ENCODE measurements at places on chromosomes 3 and 15. TPM values are rescaled to one million over a fixed set of nuclear protein-coding genes. Genes with fewer than 3 reads are reported as not detected.

DNA sequence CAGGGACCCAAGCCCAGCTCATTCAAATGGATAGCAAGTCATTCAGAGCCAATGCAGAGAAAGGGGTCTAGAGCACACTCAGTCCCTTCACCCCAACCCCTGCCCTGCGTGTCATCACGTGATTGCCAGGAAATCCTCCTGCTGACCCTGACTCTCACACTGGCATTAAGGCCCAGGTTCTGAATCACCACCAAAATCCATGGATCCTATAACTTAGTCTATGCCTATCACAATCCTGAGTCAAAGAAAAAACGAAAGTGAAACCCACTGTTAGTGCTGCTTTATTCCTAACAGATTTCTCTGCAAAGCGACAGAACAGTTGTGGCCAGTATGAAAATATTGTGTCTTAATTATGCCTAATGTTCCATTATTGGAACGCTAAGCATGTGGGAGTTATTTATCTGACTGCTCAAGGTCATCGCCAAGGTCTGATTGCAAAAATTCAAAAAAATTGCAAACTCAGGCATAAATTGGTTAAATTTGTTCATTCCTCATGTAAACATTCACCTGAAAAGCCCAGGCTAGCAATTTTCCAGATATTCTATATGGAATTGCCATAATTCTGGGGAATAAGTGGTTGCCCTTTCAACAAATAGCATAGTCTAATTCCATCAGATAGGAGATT is 108.7 kb upstream of the EIF1B start:
- no peak for DNase-seq

DNA sequence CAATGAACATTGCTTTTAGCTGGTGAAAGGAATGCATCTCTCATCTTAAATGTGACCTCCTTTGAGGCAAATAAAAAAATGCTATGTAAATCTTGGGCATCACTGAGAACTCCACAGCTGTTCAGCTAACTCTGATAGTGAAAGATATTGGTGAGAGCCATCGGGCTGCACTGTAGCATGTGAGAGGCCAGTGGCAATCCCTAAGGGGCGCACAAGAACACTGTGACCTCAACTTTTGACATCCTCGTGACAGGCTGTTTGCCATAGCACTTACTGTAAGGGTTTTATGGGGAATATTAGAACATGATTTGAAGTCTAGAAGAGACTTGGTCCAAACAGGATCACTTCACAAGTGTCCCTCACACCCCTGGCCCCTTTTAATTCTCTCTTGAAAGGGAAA is 697.9 kb downstream of the MCTP2 start:
- DNase-seq: no peak

DNA sequence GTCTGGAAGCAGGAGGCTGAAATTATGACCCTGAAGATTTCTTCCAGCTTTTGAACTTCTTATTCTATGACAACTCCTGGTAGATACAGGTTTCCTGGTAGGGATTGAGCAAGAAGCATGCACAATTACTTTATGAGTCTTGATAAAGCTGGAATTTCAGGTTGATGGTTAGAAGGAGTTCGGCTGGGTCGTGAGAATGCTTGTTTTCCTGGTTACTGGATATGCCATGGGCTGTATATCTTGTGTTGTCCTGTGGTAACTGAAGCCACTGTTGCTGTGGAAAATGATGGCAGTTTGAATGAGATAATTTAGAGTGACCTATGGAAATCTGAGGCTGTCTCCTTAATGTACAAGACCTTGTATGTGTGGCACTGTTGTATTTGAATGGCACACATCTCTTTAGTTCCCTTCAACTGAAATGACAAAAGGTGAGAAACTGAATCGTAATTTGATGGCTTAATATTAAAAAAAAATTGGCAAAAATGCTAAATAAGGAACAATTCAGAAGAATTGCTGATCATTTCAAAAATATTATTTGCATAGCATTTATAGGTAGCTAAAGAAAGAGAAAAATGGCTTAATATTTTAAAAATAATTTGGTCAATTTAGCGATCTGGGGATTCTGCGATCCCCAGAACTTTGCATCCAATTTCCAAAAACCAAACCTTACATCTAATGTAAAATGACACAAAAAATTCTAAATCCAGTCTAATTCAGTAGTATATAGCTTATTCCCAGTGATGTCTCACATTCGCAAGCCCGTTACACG is 1.1 kb upstream of the UBE2E1 start:
- DNase-seq: no peak

DNA sequence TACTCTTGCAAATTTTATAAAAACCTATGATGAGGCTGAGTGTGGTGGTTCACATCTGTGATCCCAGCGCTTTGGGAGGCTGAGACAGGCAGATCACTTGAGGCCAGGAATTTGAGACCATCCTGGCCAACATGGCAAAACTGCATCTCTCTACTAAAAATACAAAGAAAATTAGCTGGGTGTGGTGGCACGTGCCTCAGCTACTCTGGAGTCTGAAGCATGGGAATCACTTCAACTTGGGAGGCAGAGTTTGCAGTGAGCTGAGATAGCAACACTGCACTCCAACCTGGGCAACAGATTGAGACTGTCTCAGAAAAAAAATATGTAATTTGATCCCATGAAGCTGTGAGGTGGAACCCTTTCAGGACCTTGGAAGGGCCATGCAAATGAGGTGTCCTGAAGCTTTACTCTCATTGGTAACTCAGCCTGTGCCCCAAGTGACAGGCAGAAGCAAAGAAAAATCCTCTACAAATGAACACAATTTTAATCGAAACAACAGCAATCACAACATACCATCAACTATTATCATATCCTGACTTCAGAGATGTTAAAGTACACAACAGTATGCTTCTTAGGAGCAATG is 84.6 kb upstream of the CDV3 start:
- DNase-seq: no peak

DNA sequence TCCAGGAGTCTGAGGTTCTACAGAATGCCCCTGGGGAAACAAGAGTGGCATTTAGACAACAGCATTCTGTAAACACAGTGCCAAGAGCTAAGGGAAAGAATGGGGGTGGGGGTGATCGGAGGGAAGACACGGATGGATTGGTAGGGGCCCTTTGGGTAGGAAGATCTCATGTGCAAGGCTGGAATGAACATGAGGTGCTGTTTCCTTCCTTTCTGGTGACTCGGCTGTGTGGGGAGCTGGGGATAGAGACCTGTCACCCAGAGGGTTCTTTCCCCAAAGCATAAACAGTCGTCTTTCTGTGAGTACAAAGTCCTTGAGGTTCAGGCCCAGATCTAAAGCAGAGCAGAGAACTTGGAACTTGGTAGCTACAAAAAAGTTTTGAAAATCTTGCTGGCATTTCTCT is 11.7 kb downstream of the TPM1 start:
- DNase-seq: no peak

DNA sequence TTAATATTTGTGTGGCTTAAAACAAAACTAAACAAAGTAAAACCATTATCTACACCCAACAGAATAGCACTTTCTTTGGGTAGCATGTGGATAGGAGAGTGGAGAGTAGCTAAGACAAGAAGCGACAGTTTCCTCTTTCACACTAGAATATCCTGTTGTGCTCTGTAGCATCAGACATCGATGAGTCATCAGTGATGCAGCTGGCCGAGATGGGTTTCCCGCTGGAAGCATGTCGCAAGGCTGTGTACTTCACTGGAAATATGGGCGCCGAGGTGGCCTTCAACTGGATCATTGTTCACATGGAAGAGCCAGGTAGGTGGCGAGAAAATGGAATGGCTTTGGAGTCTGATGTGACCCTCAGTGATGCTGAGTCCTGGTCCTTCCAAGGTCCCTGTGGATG is 108.1 kb downstream of the USP13 start:
- peak; percentile 58 for DNase-seq

- no peak for DNase-seq
These were observed 148.7 kb downstream of the PPM1L start for GRCh38 chr3:160904691-160905090.

DNA sequence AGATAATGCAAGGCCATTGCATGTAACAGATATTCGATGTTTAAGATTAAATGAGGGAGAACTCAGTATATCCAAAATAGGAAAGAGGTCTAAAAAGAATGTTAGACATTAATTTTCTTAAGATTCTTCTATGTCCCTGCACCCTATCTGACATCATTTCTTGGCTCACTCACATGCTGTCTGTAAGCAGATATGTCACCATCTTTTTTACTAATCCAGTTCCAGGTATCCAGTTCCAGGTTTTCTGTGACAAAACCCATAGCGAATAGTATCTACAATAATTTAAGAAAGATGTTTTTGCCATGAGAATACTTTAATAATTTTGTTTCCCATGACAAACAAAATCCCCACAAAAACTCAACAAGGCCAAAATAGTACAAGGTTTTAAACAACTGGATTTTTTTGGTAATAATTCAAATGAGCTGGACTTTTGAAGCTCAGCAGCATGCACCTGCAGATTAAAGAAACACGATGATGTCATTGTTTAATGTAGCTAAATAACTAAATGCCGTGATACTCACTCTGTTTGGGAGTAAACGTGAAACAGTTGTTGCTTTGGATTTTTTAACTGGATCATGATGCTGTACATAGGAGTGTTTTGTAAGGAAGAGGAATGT is 867.6 kb downstream of the EPHA3 start:
- no peak for DNase-seq

GRCh38 chr15:27499719-27500118 is 528.7 kb downstream of the GABRG3 start:
- no peak for DNase-seq

GRCh38 chr3:30076899-30077298 is 529.5 kb upstream of the TGFBR2 start:
- DNase-seq: no peak

- DNase-seq: no peak
These were observed 218.5 kb upstream of the TTC14 start for GRCh38 chr3:180383332-180384020.

DNA sequence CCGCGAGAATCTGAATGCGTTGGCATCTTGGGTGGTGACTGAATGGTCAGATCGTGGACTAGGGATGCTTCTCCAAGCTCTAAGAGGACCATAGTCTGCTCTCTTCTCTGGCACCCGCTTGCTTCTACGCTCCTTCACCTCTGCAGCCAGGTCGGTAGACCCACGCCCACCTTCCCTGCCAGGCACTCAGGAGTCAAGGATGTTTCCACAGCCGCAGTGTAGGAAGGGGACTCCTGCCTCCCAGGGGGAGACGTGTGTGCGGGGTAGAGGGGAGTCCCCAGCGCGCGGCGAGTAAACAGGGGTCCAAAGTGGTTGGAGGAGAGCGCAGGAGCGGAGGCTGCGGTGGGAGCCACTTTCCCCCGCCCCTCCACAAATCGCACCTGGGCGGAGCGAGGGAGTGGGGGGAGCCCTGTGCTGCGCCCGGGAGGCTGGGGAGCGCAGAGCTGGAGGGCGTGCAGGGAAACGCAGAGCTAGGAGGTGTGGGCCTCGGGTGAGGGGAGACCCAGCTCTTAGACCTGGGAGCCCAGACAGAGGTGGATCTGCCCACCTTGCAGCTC is 1.7 kb downstream of the LRRC3B start:
- no peak for DNase-seq

The PCSK6 gene
- 32.7 TPM for total RNA-seq

The NRG4 gene
- total RNA-seq: 2.5 TPM
